ENCODE measurements at places on chromosomes 4 and X.

- DNase-seq = no peak
These were observed 307.9 kb upstream of the ZFP42 start for GRCh38 chr4:187687697-187688096.

- no peak for DNase-seq
These were observed 26.3 kb upstream of the PRSS48 start for GRCh38 chr4:151250706-151251105.

GRCh38 chr4:681736-682451 lies 7.1 kb downstream of the SLC49A3 start:
- no peak for DNase-seq

- DNase-seq = no peak
These were observed 154.0 kb upstream of the AADAT start for GRCh38 chr4:170243662-170244288.

- no peak for DNase-seq
These were observed 69.8 kb upstream of the SLIT2 start for GRCh38 chr4:20181926-20182325.

GRCh38 chrX:22053481-22053880 lies 21.4 kb downstream of the PHEX start:
- no peak for DNase-seq

DNA sequence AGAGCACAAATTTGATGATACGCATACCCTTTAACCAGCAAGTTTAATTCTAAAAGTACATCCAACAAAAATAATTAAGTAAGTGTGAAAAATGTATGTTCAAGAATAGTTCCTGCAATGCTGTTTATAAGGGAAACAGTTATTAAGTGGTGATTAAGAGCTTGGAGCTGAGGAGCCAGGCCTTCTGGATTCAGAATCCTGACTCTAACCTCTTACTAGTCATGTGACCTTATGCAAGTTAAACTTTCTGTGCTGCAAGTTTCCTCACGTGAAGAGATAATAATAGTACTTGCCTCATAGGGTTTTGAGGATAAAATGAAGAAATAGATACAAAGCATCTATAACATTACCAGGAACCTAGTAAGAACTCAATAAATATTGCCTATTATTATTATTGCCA lies 77.7 kb downstream of the FAM13A start:
- DNase-seq = no peak

DNA sequence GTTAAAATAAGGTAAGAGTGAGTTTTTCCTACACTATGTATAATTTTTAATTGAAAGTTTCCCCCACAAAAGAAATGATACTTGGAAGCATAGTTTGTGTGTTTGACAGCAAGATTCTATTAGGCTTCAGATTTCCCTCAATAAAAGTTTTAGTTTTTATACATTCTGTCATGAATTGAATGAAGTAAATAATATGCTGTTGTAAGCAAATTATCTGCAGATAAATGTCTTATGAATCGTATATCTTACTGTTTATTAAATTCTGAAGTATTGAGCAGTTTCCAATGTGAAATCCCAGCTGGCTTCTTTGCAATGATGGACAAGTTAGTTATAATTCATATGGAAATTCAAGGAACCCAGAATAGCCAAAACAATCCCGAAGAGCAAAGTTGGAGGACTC lies 33.5 kb downstream of the RS1 start:
- DNase-seq = no peak

GRCh38 chrX:18961686-18962085 lies 22.2 kb downstream of the PHKA2 start:
- DNase-seq = no peak

DNA sequence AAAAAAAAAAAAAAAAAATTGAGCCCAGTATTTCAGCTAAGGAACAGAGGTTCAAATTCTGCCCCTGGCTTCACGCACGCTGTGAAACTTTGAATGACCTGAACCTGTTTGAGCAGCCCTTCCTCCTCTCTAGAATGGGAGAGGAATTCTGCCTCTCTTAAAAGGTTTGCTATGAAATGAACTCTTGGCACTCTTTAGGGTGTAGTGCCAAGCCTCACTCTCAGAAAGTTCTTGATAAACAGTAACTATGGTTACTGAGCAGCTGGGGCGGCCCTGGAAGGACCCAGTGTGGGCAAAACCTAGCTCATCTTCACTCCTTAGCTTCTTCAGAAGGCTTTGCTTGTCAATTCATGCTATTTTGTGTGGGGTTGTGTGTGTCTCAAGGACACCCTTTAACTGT lies 73.7 kb downstream of the GEMIN8 start:
- DNase-seq = no peak

GRCh38 chrX:151902813-151903591 lies 9.7 kb upstream of the MAGEA4 start:
- DNase-seq = peak; percentile 16

Data from forelimb muscle (tissue), 1 donor.